GM23338 (cell line): ENCODE measurements at places on chromosomes 7 and 10.

DNA sequence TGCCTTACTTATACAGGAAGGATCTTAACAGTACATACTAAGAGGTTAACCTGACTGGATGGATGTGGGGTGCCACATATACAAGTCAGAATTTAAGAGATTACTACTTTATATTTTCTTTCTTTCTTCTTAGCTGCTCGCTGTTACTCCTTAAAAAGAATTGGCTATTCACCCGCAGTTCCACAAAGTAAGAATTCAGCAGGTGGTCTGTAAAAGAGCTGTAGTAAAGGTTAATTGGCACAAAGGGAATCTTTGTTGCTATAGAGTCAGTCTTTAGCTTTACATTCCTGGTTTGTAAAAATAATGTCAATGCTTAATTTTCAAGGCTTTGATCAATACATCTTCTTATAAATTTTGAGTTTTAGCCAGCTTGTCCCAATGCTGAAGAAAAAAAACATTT lies 43.2 kb downstream of the RALA start:
- DNase-seq: peak; percentile 48

DNA sequence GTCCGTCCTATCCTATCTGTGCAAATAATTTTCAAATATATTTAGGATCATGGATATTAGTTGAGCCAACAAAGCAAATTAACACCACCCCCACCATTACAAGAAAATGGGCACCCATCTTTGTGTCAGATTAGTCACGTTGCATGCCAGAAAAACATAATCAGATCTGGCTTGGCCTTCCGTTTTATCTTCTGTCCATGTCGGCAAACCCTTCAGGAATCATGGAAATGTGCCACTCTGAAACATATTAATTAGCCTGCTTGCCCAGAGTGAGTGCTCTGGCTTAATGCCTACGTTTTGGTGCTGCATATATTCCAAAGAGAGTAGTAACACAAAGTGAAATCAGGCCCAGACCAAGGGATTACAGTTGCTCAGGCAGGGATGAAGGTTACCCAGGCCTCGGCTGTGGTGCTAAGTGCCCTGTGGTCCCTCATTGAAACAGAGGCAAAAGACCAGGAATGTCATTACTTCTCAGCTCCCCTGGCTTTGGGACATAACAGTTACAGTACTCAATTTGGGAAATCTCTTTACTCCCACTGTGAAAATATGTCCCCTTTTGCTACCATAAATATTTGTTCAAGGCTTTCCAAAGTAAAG lies 154.0 kb upstream of the LSM8 start:
- no peak for DNase-seq

DNA sequence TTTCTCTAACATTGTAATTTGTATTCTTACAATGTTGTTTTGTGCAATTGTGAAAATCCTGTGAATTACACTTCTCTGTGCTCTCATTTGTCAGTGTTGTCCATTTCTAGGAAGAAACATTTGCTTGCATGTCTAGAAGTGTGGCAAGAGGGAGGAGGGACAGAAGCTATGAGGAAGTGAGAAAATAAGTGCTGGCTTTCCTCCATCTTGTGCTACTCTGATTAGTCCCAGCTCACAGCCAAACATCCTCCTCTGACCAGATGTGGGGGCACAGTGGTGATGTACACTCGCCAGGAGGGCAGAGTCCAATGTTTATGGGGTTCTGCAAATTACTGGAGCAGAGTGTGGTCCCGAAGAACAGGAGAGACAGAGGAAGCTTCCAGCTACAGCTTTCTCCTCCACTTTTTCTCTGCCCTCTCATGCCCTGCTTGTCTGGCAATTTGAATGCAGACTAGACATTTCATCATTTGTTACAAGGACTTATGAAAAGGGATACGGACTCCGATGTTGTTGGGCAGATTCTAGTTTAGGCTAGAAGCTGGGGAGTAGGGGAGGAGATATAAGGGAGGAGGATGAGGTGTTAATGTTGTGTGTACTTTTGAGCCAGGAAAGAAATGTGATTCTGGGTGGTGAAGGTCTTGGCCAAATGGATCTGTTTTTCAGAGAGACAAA lies 131.0 kb upstream of the C1GALT1 start:
- no peak for DNase-seq

DNA sequence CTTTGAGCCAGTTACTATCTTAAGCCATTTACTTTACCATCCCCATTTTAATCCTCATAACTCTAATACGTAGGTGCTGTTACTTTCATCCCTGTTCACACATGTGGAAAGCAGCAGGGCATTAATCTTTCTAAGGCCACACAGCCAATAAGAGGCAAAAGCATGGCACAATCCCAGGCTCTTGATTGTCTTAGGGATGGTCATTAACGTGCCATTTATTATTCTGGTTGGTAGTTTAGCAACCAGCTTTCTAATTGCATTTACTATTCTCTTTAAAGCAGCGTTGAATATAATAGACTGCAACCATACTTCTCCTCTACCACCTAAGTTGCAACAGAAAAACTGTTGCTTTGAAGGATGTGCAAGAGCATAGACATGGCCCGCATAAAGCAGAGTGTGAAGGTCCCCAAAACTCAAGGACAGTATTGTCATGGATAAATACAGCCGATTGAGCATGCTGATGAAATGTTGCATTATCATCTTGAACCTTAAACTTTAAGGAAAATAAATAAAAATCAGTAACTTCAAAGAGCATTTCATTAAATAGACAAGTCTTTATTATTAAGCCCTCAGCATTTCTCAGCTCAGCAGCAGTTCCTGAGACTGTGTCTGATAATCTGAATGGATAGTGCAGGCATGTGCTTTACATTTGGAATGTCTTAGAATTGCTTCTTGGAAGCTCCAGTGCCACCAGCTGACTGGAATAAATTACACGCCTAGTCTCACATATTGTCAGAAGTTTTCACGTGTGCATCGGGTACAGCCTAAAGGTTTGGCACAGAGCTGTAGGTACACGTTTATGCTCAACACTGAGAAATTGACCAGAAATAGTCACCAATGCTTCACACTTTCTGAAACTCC lies 467.1 kb downstream of the SDK1 start:
- DNase-seq: no peak

- peak; percentile 71 for DNase-seq
These were observed 51.9 kb upstream of the A1CF start for GRCh38 chr10:50937230-50937907.

- DNase-seq: peak; percentile 93
These were observed 243.1 kb upstream of the AOAH start for GRCh38 chr7:36967387-36967786.

DNA sequence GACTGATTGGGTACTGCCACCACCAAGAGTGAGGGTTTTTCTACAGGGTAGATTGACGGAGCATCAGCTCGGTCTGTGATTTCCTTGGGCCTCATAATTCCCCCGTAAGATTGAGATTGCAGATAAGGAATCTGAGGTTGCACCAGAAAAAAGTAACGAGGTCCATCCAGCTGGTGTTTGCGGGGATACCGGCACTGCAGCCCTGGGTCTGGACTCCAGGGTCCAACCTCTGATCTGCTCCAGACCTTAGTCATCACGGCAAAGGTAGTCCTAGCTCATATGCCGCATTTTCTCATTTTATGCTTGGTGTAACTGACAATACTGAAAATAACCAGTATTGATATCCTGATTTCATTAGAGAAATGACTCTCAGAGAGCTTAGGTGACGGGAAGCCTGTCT lies 3.9 kb downstream of the CARD11 start:
- DNase-seq: no peak

DNA sequence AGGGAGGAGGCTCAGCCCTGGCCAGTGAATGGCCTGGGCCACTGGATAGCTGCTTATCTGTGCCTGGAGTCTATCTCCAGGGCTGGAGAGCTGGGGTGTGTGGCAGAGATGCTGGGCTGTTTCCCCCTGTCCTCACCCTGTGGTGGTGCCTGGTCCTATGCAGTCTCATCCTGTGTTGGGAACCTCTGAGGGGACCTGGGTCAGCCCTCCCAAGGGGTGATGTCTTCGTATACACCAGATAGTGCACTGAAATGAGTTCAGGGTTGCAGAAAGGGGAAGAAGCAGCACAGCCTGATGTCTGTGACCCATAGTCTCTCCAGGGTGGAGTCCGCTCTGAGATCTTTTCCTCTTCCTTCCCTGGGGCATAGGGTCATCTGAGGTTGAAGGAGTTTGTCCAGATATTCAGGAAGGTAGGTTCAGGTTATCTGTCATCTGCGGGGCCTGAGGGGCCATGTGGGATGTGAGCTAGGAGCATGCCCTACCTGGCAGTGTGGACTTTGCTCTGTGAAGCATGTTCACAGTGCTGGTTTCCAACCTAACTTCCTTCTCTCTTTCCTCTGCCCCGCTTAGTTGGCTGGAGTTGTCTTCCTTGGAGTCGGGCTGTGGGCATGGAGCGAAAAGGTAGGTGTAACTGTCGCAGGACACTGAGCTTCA lies 33.4 kb upstream of the SH2D4B start:
- no peak for DNase-seq

GRCh38 chr7:112080978-112081377 lies 125.2 kb downstream of the DOCK4 start:
- peak; percentile 42 for DNase-seq

DNA sequence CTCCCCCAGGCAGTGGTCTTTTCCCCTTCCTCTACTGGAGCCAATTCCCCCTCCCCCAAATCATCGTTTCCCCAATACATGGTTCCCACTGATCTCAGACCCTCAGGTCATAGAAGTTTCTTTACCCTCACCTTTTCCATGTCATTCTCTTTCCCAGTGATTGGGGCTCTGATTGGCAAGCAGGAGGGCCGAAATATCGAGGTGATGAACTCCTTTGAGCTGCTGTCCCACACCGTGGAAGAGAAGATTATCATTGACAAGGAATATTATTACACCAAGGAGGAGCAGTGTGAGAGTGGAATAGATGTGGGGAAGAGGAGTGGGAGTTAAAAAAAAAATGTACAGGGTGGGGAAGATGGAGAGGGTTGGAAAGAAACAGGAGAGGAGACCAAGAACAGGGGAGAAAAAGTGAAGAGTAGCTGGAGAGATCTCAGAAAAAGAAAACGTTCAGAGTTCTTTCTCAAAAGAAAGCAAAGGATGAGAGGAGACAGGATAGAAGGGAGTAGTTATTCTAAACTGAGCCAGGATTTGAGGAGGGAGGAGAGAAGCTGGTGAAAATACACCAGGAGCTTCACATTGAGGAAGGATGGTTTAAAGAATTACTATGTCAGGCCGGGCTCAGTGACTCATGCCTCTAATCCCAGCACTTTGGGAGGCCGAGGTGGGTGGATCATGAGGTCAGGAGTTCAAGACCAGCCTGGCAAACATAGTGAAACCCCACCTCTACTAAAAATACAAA lies 858 bp downstream of the COPS6 start:
- no peak for DNase-seq

GRCh38 chr10:70167246-70167645 lies 3.1 kb downstream of the SAR1A start:
- no peak for DNase-seq

GRCh38 chr10:33115738-33116719 lies 158.0 kb upstream of the ITGB1 start:
- peak; percentile 82 for DNase-seq

DNA sequence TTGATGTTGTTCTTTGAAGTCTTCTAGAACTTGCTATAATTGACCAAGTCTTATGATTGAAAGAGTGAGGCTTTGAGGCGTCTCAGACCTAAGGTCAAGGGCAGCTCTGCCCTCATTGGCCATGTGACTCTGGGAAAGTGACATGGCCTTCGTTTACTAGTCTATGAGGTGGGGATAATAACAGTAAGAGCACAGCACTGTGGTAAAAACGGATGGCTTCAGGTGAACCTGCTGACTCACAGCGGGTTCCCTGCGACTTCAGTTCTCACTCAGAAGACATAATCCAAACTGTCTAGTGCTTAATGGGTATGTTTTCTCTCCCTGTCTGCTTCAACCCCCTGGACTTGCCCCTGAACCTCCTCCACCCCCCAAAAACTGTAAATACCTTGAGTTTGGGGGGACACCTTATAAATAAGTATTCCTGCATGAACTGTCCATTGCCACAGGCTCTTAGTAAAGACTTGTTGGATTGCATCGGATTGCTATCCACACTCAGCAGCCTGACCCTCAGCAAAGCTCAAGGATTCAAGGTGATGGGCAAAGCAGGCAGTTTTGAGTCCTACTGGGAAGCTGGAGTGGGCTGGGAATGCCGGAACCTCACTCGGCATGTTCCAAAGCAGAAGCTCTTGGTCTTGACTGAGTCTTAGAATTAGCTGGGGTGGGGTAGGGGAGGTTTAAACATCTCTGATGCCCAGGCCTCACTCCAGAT lies 304.6 kb downstream of the KLF6 start:
- DNase-seq: no peak

DNA sequence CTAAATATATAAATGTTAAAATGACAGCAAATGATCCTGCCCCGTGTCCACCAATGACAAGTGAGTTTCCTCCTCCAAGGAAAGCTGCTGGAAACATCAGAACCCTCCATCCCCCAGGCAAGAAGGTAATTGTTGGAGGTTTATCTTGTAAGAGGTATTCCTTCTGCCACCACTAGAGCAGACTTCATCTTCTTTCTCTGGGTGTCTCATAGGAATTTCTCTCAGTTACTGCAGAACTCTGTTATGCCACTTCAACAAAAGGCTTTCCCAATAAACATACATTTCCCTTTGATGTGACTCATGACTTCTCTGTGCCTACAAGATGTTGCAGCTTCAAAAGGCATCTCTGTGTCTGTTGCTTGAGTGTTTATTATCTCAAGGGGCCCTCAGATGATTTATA lies 279.1 kb downstream of the BMPER start:
- DNase-seq: peak; percentile 41

DNA sequence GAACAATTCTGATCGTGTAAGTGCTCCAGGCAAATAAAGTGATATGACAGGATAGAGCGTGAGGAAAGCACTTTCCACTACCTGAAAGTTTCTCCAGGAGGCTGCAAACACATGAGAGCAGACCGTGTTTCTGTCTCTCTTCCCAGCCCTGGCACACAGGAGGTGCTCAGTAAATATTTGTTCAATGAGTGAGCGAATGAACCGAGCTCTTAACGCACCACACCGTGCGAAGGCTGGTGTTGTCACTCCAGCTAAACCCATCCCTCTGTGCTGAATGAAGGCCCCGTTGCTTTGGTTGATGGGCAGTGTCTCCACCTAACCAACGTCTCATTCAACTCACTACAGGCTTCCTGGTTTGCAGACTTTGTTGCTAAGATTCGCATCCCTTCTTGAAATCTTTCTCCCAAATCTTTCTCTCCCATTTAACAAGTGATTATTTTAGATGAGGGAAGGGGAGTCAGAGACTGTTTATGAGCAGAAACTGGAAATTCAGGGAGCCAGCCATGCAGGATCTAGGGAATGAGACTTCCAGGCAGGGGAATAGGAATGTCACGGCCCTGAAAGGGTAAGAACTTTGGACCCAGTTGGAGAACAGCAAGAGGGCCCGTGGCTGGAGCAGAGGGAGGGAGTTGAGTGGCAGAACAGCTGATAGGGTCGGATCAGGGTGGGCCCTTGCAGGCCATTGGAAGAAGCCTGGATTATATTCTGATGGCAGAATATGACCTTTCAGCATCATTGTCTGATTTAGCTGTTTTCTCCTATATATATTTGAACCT lies 282.6 kb downstream of the CAMK1D start:
- DNase-seq: no peak

GRCh38 chr10:1029838-1030237 lies 4.2 kb upstream of the IDI2 start:
- no peak for DNase-seq
